Astrocyte of the spinal cord (primary cell): ENCODE measurements at places on chromosomes 4 and X.

DNA sequence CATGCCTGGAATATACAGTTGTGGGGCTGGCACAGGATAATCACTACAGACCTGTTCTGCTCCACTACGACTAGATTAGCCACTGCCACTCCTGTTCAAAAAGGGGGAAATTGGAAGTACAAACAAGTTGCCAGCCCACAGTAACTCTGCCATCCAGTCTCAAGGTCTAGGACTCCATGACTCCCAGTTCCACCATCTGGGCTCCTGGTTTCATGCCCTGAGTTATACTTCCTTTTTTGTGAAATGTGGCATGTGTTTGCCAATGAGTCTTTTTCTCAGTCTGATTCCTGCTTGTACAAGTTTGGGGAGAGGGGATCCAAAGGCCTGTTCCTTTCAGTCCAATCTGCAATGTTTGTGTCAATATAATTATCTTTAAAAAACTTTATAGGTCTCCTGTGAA lies 1.0 kb upstream of the BLOC1S4 start:
- DNase-seq: no peak

DNA sequence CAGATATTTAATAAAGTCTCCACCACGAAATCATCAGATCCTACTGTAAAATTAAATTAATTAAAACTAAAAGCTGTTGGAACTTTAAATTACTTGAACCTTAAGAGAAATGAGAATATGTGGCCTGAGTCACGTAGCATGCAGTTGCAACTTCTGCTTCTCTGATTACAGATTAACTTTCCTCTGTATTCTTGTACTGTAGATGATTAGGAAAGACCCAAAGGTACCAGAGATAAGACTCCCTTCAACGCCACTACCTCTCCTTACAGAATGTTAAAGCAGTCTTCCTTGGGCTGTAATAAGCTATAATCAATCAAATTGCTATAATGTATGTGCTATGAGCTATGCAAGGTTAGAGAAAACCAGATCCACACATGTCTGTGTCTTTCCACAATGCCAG lies 47.9 kb downstream of the FAM13A start:
- no peak for DNase-seq

GRCh38 chr4:159041054-159042034 lies 61.5 kb upstream of the RAPGEF2 start:
- no peak for DNase-seq

DNA sequence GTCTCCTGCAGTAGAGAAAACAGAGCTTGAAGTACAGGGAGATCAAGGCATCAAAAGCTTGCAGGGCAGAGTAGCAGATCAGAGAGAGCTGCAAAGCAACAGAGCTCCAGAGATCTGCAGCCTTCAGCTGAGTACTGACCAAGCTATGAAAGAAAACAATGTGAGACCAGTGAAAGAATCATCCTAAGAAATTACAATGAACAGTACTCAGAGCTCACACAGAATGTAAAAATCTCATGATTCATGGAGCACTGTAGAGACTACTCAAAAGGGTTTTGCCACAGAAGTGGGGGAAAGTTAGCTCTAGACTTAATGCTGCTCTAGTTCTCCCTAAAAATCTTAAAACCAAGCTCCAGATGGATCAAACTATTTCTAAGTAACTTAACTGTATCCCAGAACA lies 80.0 kb upstream of the MAB21L2 start:
- DNase-seq: no peak

DNA sequence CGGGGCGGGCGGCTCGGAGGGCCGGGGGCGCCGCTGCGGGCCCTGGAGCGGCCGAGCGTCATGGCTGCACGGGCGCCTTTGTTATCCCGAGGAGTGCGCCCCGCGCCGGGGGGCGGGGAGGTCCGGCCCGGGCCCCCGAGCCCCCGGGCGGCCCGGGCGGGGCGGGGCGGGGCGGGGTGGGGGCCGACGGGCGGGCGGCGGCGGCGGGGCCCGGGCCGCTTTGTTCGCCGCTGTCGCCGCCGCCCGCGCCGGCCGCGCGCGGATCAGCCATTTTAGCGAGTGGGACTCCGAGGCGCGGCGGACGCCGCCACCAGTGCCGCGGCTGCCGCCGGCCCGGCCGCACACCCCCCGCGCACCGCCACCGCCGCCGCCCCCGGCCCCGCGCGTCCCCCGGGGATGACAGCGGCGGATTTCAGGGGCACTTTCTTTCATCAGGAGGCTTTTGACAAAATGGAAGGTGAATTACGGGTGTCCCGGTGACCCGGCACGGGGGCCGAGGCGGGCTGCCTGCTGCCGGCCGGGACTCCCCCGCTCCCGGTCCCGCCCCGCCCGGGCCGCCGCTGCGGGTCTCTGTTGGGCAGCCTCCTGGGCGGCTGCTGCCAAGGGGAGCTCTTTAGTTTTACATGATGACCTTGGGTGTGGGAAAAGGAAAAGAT lies 1.2 kb downstream of the HMGB3 start:
- DNase-seq: no peak

- no peak for DNase-seq
Measured at GRCh38 chr4:108884596-108884995, 121.7 kb upstream of the ETNPPL start.

DNA sequence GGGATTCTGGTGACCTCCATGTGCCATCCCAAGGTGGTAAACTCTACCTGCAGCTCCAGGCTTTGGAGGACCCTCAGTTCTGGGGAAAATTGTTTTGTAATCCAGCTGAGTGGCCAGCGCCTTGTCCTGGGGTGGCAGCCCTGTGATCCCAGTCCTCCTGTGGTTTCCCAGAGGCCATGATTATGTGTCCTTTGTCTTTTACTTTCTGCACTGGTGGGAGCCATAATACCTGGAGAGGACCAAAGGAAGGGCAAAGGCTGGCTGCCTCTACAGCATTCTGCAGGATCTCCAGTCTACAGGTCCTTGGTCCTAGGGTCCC lies 64.0 kb downstream of the NBDY start:
- no peak for DNase-seq

DNA sequence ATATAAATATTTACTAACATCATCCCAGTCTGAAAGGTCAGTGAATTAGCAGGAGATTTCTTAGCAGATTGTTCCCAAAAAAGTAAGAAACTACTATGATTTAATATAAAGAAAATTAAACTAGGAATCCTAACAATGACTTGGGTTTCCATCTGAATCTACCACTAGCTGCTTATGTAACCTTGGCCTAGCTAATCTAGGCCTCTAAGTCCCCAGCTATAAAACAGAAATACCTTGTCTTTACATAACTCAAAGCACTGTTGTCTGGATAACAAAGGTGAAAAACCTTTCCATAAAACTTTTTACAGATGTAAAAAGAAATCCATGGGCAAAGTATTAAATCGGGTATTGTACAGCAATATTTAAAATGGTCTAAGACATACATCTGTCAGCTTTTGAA lies 3.0 kb downstream of the FBXL5 start:
- no peak for DNase-seq

GRCh38 chr4:6225469-6225868 lies 25.1 kb upstream of the JAKMIP1 start:
- peak; percentile 15 for DNase-seq

- DNase-seq: peak; percentile 70
Measured at GRCh38 chrX:154603438-154604430, 15.3 kb downstream of the CTAG1B start.

DNA sequence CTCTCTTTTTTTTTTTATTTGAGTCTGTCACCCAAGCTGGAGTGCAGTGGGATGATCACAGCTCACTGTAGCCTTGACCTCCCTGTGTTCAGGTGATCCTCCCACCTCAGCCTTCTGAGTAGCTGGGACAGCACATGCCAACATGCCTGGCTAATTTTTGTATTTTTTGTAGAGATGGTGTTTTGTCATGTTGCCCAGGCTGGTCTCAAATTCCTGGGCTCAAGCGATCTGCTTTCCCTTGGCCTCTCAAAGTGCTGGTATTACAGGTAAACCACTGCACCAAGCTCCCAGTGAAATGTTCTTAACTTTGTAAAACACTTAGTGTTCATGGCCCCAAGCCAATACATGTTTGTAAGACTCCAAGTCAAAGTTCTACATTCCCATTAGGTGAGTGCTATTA lies 316.1 kb downstream of the KCTD8 start:
- DNase-seq: no peak

DNA sequence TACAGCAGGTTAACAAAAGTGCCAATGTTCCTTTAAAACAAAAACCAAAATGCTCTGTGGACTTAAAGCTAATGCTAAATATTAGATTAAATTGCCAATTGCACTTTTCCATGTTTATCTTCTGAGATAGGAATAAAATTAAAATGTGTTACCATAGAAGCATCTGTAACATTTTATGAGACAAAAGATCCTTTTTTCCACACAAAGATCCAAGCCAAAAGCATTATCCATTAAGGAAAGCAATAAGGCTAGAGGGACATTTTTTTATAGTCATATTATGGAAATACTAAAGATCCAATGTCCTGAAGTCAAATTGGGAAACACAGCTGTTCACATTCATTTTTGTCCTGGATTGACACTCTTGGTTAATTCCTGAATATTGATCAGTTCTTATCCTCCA lies 73.6 kb downstream of the PALLD start:
- no peak for DNase-seq

DNA sequence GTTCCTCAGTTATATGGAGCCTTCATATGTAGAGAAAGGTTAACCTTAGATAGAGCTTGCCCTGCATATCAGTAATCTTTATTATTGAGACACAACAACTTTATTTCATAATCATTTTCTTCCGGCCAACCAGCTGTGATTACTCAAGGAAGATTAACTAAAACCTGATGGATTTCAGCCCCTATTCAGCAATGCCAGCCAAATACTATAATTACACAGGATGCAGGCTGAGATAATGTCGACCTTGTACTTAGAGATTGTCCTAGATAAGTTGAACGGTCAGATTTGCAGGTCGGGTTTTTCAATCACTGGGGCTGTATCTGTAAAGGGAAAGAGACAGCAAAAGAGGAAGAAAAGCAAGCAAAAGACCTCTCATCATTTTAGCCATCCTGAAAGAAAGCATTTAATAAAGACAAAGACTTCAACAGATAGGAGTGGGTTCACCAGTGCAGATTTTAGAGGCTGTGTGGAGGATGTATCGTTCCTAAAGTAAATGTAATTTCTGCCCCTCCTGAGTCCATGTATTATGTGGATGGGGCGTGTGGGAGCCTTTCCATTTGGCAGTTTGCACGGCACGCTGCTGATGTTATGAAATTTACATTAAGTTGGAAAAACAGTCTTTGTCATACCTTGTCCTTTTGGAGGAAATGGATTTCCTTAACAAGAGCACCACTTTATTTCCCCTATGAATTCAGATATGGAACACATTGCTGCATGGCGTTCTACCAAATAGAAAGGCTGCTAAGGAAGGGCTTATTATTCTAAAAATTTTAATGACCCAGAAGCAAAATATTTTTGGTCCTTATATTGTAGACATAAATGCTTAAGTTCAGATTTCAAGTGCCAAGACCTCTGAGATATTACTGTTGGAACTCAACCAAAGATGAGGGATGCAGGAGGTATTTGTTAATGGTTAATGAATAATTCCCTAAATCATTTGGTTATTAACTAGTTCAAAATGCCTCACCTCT lies 496.7 kb downstream of the SPRY1 start:
- no peak for DNase-seq

DNA sequence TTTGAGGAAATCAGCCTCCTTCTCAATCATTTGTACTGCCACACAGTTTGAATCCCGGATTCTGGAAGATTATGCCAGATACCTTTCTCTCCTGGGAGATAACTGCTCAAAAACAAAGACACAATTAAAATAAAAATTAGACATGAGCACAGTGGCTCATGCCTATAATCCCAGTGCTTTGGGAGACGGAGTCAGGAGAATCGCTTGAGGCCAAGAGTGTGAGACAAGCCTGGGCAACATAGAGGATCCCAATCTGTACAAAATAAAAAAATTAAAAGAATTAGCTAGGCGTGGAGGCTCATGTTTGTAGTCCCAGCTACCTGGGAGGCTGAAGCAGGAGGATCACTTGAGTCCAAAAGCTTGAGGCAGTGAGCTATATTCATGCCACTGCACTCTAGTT lies 376.3 kb upstream of the ZFP42 start:
- no peak for DNase-seq

DNA sequence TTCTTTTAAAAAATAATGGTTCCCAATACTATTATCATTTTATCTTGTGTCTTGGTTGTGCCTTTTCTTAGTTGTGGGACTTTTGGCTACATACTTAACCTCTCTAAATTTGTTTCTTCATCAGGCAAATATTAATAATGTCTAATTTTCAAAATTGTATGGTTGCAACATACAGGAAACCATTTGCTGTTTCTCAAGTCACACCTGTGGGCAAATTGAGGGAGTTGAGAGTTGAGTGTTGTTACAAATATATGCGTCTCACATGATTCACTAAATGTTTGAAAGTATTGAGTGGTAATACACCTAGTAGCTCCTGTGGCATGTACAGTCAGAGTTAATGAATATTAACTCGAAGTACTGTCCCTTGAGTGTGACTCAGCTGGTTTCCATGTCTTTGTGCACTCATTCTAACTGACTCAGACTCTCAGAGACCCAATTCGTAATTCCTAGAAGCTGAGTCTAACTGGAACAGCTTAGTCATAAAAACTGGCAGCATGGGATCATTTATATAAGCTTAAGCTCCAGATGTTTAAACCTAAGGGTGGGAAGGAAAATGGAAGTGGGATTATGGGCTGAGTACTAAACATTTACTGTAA lies 802.4 kb downstream of the TRIML1 start:
- DNase-seq: peak; percentile 98

DNA sequence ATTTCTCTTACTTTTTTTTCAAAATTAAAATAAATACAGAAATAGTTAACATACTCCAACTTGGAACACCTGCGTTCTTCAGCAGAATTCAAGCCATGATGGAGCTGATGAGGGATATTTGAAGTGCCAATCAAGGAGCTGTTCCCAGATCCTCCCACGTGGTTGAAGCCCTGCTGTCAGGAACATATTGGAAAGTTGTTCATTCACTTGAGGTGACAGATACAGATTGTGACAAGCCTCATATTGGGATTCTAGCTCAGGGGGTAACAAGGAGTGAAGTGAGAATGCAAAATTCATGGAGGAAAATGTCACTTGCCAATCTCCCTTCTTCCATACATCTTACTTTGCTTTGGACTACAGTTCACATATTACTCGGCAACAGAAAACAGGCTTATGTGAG lies 2670.8 kb downstream of the PCDH7 start:
- DNase-seq: no peak

DNA sequence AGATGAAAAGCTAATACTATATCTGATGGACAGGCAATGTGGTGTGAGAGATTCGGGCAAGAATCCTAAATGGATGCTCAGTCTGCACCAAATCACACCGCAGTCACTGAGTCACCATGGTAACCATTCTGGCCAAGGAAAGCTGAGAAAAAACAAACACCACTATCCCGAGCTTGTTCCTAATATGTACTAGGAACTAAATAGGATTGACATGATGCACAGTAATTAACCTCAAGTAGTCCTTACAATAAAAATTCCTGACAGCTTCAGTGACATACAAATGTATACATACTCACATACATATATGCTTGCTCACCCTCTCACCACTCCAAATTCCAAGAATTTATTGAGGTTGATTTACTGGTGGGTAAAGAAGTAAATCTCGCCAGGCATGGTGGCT lies 1.1 kb upstream of the RAB40A start:
- peak; percentile 75 for DNase-seq

DNA sequence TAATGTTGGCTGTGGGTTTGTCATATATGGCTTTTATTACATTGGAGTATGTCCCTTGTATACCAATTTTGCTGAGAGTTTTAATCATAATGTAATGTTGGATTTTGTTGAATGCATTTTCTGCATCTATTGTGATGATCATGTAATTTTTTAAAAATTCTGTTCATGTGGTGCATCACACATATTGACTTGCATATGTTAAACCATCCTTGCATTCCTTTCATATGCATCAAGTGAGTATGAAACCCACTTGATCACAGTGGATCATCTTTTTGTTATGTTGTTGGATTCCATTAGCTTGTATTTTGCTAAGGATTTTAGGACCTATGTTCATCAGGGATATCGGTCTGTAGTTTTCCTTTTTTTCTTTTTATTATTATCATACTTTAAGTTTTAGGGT lies 12.1 kb downstream of the HEPH start:
- no peak for DNase-seq
